Muscle of arm (tissue), 14 donors: ENCODE measurements at places on chromosomes 1 and 21. TPM values are rescaled to one million over a fixed set of nuclear protein-coding genes. Genes with fewer than 3 reads are reported as not detected.

PIGR gene
- polyA plus RNA-seq, result not detected

SLC26A9 gene
- not detected for polyA plus RNA-seq

PTPRU gene
- 9.6 TPM for polyA plus RNA-seq

SLC44A5 gene
- polyA plus RNA-seq, result 0.35 TPM

TTC39A gene
- polyA plus RNA-seq, result 9.9 TPM

SLC39A1 gene
- 46.6 TPM for polyA plus RNA-seq

NBPF6 gene
- not detected for polyA plus RNA-seq

DIO1 gene
- 0.32 TPM for polyA plus RNA-seq

USH2A gene
- 0.08 TPM for polyA plus RNA-seq

RBP7 gene
- 2.8 TPM for polyA plus RNA-seq

UBE2U gene
- not detected for polyA plus RNA-seq

GPR161 gene
- 10.9 TPM for polyA plus RNA-seq

MAEL gene
- polyA plus RNA-seq, result 0.57 TPM

SH3D21 gene
- 3.8 TPM for polyA plus RNA-seq

LCE6A gene
- not detected for polyA plus RNA-seq

PLPP3 gene
- polyA plus RNA-seq, result not detected

NBPF26 gene
- 7.1 TPM for polyA plus RNA-seq

CFH gene
- polyA plus RNA-seq, result 74.3 TPM

TSPEAR gene
- polyA plus RNA-seq, result 1.8 TPM

KNCN gene
- polyA plus RNA-seq, result 0.22 TPM

S100A4 gene
- 168 TPM for polyA plus RNA-seq

ATP1A2 gene
- 113 TPM for polyA plus RNA-seq

DNAJC28 gene
- not detected for polyA plus RNA-seq

MATN1 gene
- polyA plus RNA-seq, result not detected

ATP6V0B gene
- polyA plus RNA-seq, result 40.3 TPM

OR6N1 gene
- polyA plus RNA-seq, result not detected

KCNT2 gene
- polyA plus RNA-seq, result 5.0 TPM

EXTL1 gene
- 2.6 TPM for polyA plus RNA-seq

GPR61 gene
- not detected for polyA plus RNA-seq

BARHL2 gene
- not detected for polyA plus RNA-seq

HES3 gene
- polyA plus RNA-seq, result not detected

HES2 gene
- polyA plus RNA-seq, result not detected

SYT6 gene
- 1.8 TPM for polyA plus RNA-seq

RHEX gene
- polyA plus RNA-seq, result not detected

PCNT gene
- polyA plus RNA-seq, result 73.1 TPM

BMP8B gene
- polyA plus RNA-seq, result 1.2 TPM

CNIH3 gene
- 3.8 TPM for polyA plus RNA-seq

ASCL5 gene
- 0.20 TPM for polyA plus RNA-seq

TRNP1 gene
- polyA plus RNA-seq, result not detected

URB2 gene
- polyA plus RNA-seq, result 5.1 TPM

WNT4 gene
- polyA plus RNA-seq, result 4.0 TPM

CXADR gene
- polyA plus RNA-seq, result 8.0 TPM

CLCA1 gene
- polyA plus RNA-seq, result not detected

HCRTR1 gene
- not detected for polyA plus RNA-seq

FCRL1 gene
- not detected for polyA plus RNA-seq

SLC1A7 gene
- 0.29 TPM for polyA plus RNA-seq
